Omental fat pad (tissue), 4 donors: ENCODE measurements at places on chromosomes 3 and 15.

DNA sequence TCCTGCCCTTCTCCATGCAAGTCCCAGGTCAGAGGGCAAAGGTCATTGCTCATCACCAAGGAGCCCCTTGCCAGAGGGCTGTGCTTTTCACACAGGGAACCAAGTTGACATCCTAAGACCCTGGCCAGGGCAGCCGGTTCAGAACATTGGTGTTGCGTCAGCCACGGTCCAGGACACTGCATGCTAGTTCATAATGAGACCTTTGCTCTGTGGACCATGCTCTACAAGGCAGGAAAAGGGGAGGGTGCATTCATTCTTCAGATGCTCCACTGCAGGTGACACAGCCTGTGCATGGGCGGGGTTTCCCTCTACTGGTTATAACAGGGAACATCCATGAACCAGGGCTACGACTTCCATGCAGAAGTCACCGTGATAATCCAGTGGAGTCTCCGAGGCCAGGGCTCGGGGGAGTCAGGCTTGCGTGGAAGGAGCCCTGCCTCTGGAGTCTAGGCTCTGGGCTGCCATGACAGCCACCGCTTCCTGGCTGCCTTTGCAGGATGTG is 81.6 kb downstream of the OCA2 start:
- no peak for DNase-seq

- DNase-seq: no peak
Observed at GRCh38 chr3:152210697-152211096, 58.0 kb upstream of the MBNL1 start.

GRCh38 chr3:189903562-189904250 is 217.0 kb downstream of the P3H2 start:
- no peak for DNase-seq

DNA sequence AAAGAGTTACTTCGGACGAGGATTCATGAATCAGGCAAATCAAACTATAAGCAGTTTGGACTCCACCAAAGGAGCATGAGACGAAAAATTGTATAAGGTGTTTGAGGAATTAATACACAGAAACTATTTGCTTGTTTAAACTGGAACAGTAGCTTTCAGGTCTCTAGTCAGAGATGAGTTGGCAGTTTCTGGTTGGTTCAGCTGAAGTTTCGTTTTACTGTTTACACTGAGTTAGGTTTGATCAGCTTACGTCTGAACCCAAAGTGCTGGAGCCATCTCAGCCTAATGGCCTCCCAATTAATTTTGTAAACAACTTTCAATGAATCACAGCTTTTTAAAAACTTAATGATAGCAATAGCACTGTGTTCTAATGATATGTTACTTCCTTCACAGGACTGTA is 703.7 kb downstream of the NLGN1 start:
- DNase-seq: no peak

GRCh38 chr15:48388016-48388851 is 57.0 kb downstream of the DUT start:
- no peak for DNase-seq

DNA sequence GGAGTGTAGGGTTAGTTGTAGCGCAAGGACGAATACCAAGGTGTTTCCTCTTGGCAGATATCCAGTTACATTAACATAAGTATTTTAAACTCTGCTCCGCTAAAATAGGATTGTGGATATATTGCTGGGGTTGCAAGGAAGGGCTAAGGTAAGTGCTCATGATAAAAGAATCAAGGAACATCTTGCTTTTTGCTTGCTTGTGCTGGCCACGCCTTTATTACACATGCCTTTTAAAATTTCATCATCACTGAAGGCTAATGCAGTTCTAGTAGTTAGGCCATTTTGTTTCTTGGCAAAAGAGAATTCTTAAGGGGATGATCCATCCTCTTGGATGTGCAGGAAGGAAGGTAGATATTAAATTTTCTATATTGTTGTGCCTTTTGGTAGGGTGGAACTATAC is 415.6 kb upstream of the TPM1 start:
- no peak for DNase-seq

DNA sequence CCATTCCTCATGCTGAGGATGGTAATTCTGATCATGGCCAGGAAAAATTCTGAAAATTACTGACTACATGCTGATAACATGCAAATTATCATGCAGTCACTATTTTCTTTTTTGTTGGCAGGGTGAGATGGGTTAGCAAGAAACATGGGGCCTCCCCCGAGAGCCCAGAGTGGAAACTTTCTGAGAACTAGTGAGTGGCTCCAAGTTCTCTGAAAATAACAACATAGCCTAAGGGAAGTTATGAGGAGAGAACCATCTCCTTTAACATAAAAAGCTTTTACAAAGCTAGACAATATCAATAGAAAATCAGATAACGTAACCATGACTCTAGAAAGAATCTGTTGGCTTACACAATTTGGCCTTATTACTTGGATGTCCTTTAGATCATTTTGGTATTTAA is 254.2 kb downstream of the PLOD2 start:
- no peak for DNase-seq

- no peak for DNase-seq
Observed at GRCh38 chr3:178500631-178501030, 35.6 kb upstream of the KCNMB2 start.

GRCh38 chr3:94413336-94414108 is 350.7 kb downstream of the NSUN3 start:
- DNase-seq: no peak

- no peak for DNase-seq
Observed at GRCh38 chr15:95296643-95297042, 1033.9 kb upstream of the NR2F2 start.

- no peak for DNase-seq
Observed at GRCh38 chr15:48352474-48353072, 21.3 kb downstream of the DUT start.
